ENCODE measurements at places on chromosomes 5 and 9.

DNA sequence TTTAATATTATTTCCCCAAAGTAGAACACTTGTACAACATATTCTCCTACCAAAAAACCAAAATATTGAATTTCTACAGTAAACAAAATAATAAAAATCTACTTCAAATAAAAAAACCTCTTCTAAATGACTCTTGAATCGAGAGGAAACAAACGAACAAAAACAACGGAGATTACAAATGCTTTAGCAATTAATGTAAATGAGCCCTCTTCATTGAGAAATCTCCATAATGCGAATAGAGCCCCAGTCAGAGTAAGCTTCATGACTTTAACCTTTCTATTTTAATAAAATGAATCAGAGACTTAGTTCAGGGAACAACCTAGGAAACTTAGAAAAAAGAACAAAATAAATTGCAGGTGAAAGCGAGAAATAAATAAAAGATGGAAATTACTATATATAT is 129.3 kb upstream of the SEMA6A start:
- no peak for DNase-seq

GRCh38 chr9:127860779-127861178 is 6.3 kb upstream of the ENG start:
- no peak for DNase-seq

DNA sequence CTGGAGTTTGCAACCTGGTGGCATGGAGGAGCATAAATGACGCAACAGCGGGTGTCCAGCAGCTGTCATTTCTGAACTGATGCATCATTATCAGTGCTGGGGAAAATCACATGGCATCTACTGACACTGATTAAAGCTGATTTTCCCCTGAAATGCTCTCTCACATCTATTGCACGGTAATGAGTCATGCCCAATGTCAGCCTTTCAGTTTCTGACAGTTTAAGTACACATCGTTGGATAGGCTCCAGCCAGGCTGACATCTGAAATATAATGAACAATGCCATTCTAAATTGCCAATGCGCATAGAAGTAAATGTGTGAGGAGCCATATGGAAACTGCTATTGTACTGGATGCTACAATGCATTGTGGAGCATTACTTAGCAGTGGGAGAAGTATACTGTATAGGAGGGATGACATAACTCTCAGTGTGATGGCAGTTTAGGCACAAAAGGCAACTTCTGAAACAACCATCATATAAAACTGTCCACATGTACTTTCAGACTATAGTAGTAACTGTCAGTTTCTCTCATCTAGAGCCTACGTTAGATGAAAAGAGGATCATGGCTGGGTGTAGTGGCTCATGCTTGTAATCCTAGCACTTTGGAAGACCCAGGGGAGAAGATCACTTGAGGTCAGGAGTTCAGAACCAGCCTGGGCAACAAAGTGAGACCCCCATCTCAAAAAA is 389.3 kb upstream of the DMAC1 start:
- no peak for DNase-seq

GRCh38 chr5:74034733-74035132 is 408.7 kb downstream of the ARHGEF28 start:
- no peak for DNase-seq

GRCh38 chr5:16932401-16932800 is 3.7 kb downstream of the MYO10 start:
- no peak for DNase-seq

DNA sequence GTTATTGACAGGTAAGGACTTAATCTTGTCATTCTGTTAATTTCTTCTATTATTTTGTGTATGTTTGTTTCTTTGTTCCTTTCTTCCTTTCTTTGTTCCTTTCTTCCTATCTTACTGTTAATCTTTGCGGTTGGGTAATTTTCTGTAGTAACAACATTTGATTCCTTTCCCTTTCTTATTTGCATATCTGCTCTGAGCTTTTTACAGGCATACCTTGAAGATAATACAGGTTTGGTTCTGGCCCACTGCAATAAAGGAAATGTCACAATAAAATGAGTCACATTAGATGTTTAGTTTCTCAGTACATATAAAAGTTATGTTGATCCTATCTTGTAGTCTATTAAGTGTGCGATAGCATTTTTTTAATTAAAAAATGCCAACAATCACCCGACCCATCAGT is 440.7 kb downstream of the NFIB start:
- no peak for DNase-seq

- DNase-seq = no peak
These were observed at the start of gene SUSD1 for GRCh38 chr9:112174965-112175795. Gene SUSD1, minus strand, starts transcription at chr9:112175297. Its CDS starts 62 bp downstream, at chr9:112175235.

DNA sequence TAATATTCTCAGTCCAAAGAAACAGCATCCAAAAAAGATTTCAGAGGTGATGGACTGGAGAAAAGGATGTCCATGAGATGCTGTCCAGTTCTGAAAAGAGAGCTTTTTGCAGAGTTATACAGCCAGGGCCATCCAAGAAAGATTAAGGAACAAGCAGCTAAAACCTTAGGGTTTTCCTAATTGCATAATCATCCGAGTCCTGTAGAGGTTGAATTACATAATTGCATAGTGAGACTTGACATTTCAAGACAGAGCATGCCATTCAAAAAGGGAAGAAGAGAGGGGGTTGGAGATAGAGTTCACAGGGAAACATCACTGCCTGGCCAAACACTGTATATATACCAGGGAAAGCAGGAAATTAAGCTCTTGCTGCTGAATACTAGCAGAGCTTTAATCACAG is 1729.2 kb upstream of the WWC1 start:
- DNase-seq = no peak

- DNase-seq = no peak
These were observed 164.9 kb downstream of the SLC24A2 start for GRCh38 chr9:19623941-19624340.

DNA sequence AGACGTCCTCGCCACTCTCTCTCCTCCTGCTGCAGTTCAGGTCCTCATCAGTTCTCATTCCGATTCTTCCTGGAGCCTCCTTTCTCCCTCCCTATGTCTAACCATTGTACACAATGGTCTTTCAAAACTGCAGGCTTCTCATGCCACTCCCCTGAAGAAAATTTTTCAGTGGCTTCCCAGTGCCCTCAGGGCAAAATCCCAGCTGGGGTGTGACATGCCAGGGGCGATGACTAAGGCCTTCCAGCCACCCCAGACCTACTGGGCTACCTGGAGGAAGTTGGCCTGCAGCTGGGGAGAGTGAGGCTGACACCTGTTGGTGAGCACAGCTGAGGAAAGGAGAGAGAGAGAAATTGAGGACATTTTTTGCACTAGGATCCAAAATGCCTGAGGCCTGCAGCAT is 65.2 kb downstream of the SREK1 start:
- DNase-seq = no peak

Measured in activated T-helper 1 cell treated with Interleukin-2 at 50 U/mL for 16 hours (primary cell).